ENCODE measurements at places on chromosomes 11 and 22. TPM values are rescaled to one million over a fixed set of nuclear protein-coding genes. Genes with fewer than 3 reads are reported as not detected.

GRCh38 chr11:61377461-61378160 lies 14.8 kb upstream of the TMEM216 start:
- H3K27ac ChIP-seq: no peak overlapping the region
- H3K27me3 ChIP-seq: no peaks in the 10 kb centered on the region
- H3K36me3 ChIP-seq: no peaks in the 10 kb centered on the region
- H3K4me3 ChIP-seq: no peak overlapping the region
- no peak for DNase-seq
- peaks cover 10% of the 10 kb centered on the region for H3K4me1 ChIP-seq

DNA sequence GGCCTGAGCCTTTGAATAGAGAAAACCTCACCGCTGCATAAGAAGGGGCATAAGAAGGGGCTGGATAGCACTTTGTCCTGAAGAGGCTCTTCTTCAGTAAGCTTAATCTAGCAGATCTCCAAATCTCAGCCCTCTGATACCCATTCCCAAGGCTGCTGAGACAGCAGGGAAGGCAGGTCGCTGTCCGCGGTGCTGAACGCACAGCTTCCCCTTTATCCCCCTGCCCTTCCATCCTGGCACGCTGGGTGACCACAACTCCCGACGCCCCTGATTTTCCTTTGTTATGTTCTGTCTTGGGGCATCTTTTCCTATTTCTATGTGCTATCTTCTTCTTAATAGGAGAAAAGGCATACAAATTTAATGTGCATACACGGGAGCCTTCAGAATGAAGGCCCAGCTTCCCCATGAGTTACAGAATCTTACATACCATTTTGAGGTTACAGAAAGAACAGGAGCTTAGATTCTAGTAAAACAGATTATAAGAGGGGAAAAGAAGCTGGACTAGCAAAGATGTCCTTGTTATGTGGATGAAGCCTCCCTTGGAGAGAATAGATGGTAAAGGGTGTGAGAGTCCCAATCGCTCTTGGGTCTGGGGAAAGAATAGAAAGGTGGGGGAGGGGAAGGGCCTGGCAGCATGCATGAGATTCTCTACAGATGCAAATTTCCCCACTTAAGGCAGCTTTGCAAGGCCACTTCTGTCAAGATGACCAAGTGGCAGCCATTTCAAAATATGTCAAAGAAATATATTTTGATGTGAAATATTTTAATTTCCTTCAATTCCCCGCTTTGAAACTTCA lies 5.7 kb upstream of the SULT4A1 start:
- peaks cover 6% of the 10 kb centered on the region for H3K27me3 ChIP-seq
- H3K4me3 ChIP-seq: no peak overlapping the region
- no peaks in the 10 kb centered on the region for H3K4me1 ChIP-seq
- H3K27ac ChIP-seq: no peak overlapping the region

- no peaks in the 10 kb centered on the region for H3K36me3 ChIP-seq
- no peak overlapping the region for H3K27ac ChIP-seq
- peaks cover 2% of the 10 kb centered on the region for H3K27me3 ChIP-seq
Observed at GRCh38 chr22:36881504-36882245, 20.9 kb downstream of the NCF4 start.

SCN4B gene
- total RNA-seq: 0.04 TPM

POU2AF1 gene
- 1.8 TPM for total RNA-seq

GRCh38 chr11:1303126-1303821 lies 6.2 kb downstream of the TOLLIP start:
- no peak for DNase-seq
- peak overlapping the region; percentile 95 for H3K27ac ChIP-seq
- H3K4me1 ChIP-seq: peaks cover 95% of the 10 kb centered on the region

DNA sequence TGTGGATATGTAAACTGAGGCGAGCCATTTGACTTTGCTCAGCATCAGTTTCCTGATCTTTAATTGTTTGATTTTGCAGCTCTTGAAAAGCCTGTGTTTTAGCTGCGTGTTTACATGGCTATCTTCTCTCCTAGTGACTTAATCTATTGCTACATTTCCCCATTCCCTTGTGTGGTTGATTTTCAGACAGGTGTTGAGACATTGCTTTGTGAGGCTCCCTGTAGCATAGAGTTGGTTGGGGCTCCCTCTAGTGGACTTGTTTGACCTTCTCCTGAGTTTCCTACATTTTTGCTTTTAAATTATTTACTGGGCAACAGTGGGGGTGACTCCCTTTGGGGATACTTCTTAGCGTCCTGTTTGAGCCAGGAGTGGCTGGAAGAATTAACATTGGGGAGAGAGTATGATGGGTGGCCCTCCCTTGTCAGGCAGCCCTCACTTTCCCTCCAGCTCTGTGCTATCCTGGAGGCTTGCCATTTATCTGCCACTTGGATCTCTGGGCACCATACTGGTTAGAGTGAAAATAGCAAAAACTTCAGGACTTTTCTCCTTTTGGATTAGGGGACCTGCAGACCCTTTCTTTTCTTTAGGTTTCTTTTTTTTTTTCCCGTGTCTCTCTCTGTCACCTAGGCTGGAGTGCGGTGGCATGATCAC lies 9.2 kb upstream of the CBL start:
- H3K4me3 ChIP-seq: no peak overlapping the region
- no peaks in the 10 kb centered on the region for H3K36me3 ChIP-seq
- peak; percentile 83 for DNase-seq
- H3K4me1 ChIP-seq: peaks cover 34% of the 10 kb centered on the region
- no peak overlapping the region for H3K27ac ChIP-seq
- H3K27me3 ChIP-seq: 0 out of 3 replicates have a peak, but pooled peaks cover 8% of the 10 kb centered on the region

DNA sequence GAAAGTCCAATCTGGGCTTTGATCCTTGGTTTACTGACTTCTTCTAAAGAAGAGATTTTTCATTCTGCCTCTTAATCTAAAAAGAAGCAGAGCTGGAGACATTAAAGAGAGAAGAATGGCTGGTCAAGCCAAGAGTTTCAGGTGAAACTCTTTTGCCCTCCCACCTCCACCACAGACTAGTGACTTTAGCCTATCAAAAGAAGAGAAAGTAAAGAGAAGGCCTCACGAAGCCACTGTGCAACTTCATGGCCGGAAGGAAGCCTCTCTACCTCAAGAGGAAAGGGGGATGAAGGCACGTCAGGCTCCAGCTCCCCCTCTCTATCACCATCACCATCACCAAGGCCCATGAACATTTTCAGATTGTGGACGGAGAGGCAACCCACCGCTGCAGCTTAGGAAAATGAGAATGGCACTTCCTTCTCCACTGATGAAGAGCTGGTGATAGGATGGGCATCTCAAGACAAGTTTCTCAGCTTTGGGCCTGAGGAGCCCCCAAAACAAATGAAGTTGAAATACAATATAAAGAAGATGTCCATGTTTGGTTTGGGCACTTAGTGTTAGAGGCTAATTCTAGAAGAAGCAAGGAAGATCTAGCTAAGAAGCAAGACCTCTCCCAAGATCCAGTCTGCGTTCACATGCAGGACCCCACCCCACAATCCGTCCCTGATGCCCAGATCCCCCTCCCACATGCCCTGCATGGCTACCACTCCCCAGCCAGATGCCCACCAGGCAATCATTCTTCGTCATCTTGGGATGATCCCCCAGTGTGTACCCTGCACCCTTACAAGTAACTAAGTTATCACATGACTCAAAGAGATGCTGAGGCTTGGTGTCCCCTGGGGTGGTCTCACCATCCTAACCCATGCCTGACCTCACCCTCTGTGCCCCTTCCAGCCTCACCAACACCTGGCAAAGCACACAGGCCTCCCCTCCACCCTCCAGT lies 52.6 kb downstream of the IGSF9B start:
- H3K4me3 ChIP-seq: no peak overlapping the region
- no peak overlapping the region for H3K27ac ChIP-seq
- H3K36me3 ChIP-seq: no peaks in the 10 kb centered on the region
- peaks cover 15% of the 10 kb centered on the region for H3K27me3 ChIP-seq
- H3K4me1 ChIP-seq: no peaks in the 10 kb centered on the region

OR8I2 gene
- total RNA-seq: not detected

- H3K4me1 ChIP-seq: no peaks in the 10 kb centered on the region
- no peaks in the 10 kb centered on the region for H3K36me3 ChIP-seq
- no peaks in the 10 kb centered on the region for H3K27me3 ChIP-seq
Observed at GRCh38 chr11:38136887-38137286, 1538.9 kb upstream of the RAG2 start.

DERL3 gene
- not detected for total RNA-seq

DNA sequence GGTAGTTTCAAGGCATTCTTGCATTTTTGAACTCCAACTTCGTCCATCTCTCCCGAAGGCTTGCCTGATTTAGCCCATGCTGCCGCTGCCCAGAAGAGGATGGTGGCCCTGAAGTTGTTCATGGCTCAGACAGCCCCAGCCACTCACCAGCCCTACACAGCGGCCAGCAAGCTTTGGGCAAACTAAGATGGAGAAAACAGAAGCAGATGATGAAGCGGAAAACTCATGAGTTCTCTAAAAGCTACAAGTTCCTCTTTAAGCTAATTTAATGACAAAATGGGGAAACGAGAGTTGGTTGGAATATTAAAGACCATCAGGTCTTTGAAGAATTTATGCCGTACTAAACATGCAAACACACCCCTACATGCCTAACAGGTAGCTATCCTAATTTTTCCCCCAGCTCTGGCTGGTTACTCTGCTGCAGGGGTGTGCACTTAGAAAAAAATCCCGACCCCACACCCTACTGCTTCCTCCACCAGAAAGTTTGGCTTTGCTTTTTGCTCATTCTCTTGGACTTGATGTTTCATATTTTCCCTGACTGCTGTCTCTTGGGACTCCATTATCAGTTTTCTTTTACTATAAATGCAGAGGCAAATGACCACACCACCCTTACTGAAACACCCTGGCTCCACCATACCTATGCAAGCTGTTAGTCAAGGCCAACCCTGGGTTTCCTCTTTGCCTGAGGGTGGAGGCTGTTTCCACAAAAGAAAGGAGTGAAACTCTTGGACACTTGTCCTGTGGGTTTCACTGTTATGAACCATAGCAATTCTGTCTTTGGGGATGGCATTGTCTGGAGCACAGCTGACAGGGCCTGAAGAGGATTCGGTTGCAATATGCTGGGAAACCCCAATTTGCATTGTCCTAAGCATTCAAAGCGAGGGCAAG lies at the start of gene MPEG1:
TSS of gene MPEG1 (minus strand) at position 184 of the 888 bp plus-strand sequence. CDS start at position 122, 62 bp downstream.
- no peak for DNase-seq
- no peak within 1 kb of the TSS for H3K4me3 ChIP-seq
- no peaks in the 10 kb centered on the region for H3K36me3 ChIP-seq
- no peaks in the 10 kb centered on the region for H3K27me3 ChIP-seq
- no peaks in the 10 kb centered on the region for H3K4me1 ChIP-seq

DNA sequence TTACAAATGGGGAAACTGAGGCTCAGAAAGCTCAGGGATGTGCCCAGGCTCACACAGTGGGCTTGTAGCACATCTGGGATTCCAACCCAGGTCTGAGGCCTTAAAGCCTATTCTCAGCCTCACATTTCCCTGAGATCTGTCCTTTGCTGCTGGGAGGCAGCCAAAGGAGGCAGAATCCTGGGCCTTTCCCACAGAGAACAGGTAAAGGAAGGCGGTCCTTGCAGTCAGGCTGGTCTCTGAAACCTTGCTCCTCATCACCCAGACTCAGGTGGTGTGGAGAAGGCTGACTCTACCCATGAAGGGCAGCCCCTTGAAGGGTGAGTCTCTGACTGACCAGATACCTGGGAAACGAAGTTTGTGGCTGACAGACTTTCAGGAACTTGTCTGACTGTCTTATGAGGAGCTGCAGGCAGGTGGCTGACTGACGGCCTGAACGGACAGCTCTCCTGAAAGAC lies 7.8 kb downstream of the SLCO2B1 start:
- DNase-seq: no peak
- peak overlapping the region; percentile 89 for H3K27ac ChIP-seq
- no peaks in the 10 kb centered on the region for H3K27me3 ChIP-seq
- peaks cover 100% of the 10 kb centered on the region for H3K4me1 ChIP-seq
- no peak overlapping the region for H3K4me3 ChIP-seq

DNA sequence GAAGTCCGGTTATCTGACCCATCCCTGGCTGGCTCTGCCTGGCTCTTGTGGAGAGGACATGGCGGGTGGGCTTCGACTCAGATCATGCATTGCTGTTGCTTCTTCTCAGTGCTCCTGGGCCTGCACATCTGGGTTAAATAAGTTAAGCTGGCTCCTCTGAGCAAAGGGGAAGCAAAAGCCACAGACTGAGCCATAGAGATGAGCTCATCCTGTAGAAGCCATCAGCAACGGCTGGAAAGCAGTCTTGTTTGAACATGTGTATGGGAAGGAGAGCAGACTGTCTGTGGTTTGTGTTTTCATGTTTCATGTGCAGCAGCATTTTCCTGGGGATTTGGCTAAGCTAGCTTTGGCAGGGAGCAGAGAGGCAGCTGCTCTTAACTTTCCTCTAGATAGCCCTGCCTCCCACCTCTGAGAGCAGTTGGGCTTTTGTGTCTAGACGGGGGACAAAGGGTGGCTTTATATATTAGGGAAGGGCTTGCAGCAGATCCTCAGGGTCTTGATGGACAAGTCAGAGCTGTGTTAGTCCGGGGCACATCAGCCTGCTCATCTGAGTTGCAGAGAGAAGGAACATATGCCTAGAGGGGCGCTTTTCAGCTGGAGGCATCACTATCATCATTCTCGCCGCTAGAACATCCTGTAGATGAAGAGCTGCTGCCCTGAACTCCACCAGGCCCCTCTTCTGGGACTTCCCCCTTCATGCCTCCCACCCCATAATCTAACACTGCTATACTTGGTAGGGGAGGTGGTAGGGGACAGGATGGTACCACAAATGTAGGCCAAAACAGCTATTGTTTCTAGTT lies 14.9 kb downstream of the DCPS start:
- no peak for DNase-seq
- H3K4me3 ChIP-seq: no peak overlapping the region
- H3K27ac ChIP-seq: no peak overlapping the region
- no peaks in the 10 kb centered on the region for H3K36me3 ChIP-seq
- no peaks in the 10 kb centered on the region for H3K4me1 ChIP-seq

PDGFD gene
- 0.29 TPM for total RNA-seq

- H3K27me3 ChIP-seq: no peaks in the 10 kb centered on the region
- H3K4me3 ChIP-seq: no peak overlapping the region
- H3K27ac ChIP-seq: no peak overlapping the region
- 0 out of 2 replicates have a peak, but pooled peaks cover 24% of the 10 kb centered on the region for H3K4me1 ChIP-seq
Observed at GRCh38 chr11:15968461-15969130, 387.8 kb downstream of the SOX6 start.

- H3K27me3 ChIP-seq: peaks cover 8% of the 10 kb centered on the region
- H3K4me3 ChIP-seq: no peak overlapping the region
- H3K4me1 ChIP-seq: peaks cover 12% of the 10 kb centered on the region
- no peak for DNase-seq
Observed at GRCh38 chr11:6362185-6362872, 27.9 kb upstream of the SMPD1 start.

SPA17 gene
- 12.7 TPM for total RNA-seq

RIMBP3C gene
- total RNA-seq: 0.15 TPM

C1QTNF6 gene
- 1.5 TPM for total RNA-seq

GRCh38 chr22:19723232-19723982 lies at the start of gene GP1BB:
GP1BB (plus strand) TSS chr22:19723539; CDS start chr22:19723570, 31 bp downstream.
- H3K4me1 ChIP-seq: peaks cover 33% of the 10 kb centered on the region
- no peak for DNase-seq
- peak within 1 kb of the TSS; percentile 41 for H3K4me3 ChIP-seq
- peaks cover 84% of the 10 kb centered on the region for H3K27me3 ChIP-seq
- no peaks in the 10 kb centered on the region for H3K36me3 ChIP-seq

- H3K36me3 ChIP-seq: no peaks in the 10 kb centered on the region
- H3K27me3 ChIP-seq: no peaks in the 10 kb centered on the region
- peaks cover 81% of the 10 kb centered on the region for H3K4me1 ChIP-seq
Observed at GRCh38 chr11:75523189-75523588, 2.6 kb downstream of the GDPD5 start.
